HepG2 (cell line): ENCODE measurements at places on chromosomes 13 and 19.

GRCh38 chr19:39335168-39335548, 685 bp downstream of the GMFG start:
- no peak for DNase-seq

- DNase-seq, result no peak
These were observed 8.3 kb upstream of the JUND start for GRCh38 chr19:18289471-18290301.

DNA sequence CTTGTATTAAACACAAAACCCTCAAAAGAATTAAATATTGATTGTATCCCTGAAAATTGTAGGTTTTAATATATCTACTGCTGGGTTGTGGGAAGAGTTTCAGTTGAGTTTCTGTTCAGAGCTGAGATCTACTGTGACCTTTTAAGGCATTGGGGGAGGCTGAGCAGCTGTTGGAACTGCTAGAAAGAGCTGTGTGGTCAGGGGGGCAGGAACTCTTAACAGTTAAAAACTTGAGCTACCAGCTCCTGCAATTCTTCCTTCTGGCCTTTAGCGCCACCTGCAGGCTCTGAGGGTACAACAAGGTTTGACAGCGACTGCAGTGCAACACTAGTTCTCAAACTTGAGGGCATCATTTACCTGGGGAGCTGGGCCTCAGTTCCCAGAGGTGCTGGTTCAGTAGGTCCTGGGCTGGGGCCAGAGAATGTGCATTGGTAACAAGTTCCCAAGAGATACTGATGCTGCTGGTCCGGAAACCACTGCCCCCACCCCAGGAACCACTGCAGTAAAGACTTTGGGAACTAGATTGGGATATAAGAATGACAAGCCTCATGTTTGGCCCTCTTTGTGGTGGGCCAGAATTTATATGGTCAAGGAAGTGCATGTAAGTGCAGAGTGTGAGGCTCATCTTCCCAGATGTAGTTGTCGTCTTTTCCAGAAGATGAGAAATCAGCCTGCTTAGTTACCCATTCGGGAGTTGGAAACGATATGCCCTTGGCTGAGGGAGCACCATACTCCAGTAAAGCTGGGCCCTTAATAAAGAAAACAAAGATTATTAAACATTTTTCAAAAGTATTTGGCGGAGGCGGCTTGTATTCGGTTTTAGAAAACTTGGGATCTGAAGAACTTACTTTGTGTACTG, 2.6 kb downstream of the RNASEH2B start:
- peak; percentile 68 for DNase-seq

DNA sequence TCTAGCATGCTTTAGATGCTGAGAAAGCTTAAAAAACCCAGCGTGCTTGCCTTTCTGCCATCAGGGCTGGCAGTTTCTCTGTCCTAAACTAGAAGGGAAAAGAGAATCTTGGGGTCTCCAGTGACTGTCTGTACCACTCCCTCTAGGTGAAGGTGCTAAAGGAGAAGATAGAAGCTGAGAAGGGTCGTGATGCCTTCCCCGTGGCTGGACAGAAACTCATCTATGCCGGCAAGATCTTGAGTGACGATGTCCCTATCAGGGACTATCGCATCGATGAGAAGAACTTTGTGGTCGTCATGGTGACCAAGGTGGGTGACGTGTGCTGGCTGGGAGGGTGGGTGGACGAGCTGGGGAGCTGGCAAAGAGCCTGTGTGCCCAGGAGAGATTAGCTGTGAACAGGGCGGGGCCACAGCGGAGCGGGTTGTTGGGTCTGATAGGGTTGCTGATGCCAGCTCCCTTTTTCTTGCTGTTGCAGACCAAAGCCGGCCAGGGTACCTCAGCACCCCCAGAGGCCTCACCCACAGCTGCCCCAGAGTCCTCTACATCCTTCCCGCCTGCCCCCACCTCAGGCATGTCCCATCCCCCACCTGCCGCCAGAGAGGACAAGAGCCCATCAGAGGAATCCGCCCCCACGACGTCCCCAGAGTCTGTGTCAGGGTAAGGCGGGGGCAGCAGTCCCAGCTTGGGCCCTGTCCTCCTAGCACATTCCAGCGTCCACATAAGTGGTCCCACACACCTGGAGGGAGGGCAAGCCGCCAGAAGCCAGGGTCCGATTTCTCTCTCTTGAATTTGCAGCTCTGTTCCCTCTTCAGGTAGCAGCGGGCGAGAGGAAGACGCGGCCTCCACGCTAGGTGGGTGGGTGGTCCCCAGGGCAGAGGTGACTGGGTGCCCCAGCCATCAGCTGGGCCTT, 2.3 kb downstream of the RAD23A start:
- no peak for DNase-seq

GRCh38 chr19:48271531-48272151, 1.8 kb downstream of the ZNF114 start:
- DNase-seq, result peak; percentile 67

DNA sequence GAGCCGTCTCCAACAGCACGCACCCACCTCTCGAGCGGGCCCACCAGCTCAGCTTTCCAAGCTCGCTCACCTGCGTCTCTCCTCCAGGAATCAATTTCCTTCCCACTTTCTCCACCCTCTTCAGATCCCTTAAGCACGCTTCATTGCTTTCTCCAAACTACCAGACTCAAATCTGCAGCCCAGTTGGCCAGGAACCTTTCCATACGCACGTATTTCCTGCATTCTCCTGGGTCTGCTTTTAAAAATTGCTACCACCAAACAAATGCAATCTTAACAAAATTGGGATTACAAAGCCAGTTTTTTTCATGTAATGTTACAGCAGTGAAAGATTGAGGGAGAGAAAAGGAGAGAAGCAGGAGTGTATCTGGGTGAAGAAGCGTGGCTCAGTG, 1.5 kb downstream of the ENOX1 start:
- DNase-seq, result no peak

DNA sequence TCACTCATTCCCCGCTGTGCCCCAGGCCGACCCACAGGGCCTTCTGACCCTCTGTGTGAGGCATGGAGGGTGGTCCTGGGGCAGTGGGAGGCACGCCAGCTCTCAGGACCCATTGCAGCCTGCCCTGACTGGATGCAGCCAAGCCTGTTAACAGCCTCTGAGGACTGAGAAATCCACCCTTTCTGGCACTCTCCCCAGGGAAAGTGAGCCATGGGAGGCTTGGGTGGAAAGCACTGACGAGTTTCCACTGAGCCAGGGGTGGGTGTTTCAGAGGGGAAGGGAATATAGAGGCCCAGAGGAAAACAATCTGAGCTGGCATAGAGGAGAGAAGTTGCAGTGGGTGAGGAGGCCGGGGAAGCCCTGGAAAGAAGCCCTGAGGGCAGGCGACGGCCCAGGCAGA, 30.6 kb upstream of the SLC7A10 start:
- no peak for DNase-seq

DNA sequence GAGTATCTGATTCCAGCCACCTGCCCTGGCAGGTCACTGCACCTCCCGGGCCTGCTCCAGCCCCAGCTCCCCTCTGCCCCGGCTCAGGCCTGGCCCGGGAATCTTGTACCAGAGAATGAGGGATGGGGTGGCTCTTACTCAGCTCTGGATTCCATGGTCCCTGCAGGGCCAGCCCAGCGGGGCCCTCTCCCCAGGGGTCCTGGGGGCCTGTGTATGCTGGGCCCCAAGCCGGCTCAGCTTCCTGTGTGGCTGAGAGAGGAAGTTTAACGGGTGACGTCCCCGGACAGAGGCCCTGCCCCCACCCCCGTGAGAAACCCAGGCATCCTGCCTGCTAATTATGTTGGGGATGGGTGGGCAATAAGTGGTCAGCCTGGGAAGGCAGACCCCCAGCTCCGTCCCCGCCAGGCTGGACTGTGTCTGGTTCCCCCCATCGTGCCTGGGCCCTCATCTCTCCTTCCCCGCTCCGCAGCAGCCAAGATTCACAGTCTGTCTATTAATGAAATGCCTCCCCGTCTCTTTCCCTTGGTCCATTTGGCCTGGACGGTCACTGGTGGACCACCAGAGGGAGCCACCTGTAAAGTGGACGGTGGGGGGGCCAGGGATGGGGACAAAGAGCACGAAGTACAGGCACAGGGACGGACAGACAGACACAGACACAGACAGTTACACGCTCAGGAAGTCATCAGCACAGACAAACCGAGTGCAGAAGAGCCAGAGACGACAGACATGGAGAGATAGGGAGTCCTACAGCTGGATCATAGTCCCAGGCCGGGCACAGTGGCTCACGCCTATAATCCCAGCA, at the start of gene DENND1C:
TSS of gene DENND1C (minus strand) at position 247 of the 802 bp plus-strand sequence. CDS start at position 155, 92 bp downstream.
- DNase-seq, result peak; percentile 47

DNA sequence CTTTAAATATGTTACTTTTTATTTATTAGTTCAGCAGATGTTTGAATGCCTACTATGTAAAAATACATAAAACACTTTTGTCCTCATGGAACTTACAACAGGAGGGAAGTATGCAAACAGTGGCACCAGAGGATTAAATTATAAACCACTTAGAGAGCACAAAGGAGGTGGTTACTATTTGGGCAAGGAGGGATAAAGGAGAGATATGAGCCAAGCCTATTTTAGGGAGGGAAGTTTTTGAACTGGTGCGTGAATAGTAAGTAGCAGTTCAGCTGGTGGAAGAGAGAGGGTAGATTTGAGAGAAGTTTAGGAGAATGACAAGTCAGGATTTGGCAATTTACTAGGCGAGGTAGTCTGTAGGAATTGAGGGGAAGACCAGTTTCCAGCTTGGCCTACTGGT, 8.6 kb downstream of the AKAP11 start:
- no peak for DNase-seq

DNA sequence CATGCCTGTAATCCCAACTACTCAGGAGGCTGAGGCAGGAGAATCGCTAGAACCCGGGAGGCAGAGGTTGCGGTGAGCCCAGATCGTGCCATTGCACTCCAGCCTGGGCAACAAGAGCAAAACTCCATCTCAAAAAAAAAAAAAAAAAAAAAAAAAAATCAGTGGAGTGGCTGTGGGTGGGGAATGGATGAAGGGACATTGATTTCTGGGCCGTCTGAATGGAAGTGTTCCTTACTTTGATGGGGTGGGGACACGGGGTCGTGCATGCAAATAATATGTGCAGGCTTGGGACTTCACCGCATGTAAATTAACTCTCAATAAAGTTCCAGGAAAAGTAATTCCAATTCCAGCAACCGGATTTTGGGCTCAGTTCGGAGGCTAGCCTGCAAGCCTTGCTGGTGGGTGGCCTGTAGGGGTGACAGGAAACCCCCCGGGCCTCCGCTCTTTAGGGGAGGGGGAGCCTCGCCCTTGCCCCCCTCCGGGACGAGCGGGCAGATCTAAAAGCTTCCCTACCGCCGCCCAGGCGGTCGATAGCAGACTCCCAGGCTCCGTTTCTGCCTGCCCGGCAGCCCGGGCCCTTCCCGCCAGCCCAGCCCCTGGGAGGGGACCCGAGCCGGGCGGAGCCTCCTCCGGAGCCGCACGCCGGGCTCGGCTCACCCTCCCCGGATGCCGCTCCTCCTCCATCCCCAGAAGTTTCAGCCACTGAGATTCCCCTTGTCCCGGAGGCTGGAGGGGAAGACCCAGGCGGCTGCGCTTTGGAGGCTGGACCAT, 48.0 kb upstream of the ADGRE5 start:
- no peak for DNase-seq

GRCh38 chr13:23671897-23672296, 101.7 kb downstream of the TNFRSF19 start:
- DNase-seq, result no peak

- DNase-seq, result no peak
These were observed 128.7 kb downstream of the UQCRFS1 start for GRCh38 chr19:29084266-29084665.

DNA sequence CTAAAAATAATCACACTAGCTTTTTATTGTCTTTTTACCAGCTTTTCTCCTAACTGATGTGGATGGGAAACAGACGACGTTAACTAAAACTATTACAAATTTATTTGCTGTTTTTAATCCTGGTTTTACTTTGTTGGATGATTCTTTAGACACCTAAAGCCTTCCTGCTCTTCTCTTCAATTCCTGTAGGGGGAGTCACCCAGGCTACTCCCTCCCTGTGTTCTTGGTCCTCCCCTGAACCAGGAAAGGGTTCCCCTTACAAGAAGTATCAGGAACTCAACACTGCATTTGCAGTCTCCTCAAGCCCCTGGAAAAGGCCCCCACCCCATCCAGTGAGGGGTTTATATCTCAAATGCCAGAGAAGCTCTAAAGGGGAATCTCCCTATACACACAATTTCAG, 206.1 kb downstream of the SUCLA2 start:
- peak; percentile 7 for DNase-seq

- peak; percentile 3 for DNase-seq
These were observed 804 bp downstream of the ZNF708 start for GRCh38 chr19:21328406-21328805.
